ENCODE measurements at places on chromosomes 4 and X. TPM values are rescaled to one million over a fixed set of nuclear protein-coding genes. Genes with fewer than 3 reads are reported as not detected.

CXCL6 gene
- 349 TPM for total RNA-seq

RAB41 gene
- total RNA-seq, result not detected

ANOS1 gene
- total RNA-seq, result 2.1 TPM

BMP2K gene
- 49.6 TPM for total RNA-seq

FDCSP gene
- total RNA-seq, result not detected

CRMP1 gene
- total RNA-seq, result not detected

PRKX gene
- 14.2 TPM for total RNA-seq

MAGED2 gene
- total RNA-seq, result 249 TPM

F9 gene
- not detected for total RNA-seq

UGT2B10 gene
- total RNA-seq, result not detected

FAM9C gene
- total RNA-seq, result not detected

SOX3 gene
- not detected for total RNA-seq

MAOA gene
- 11.0 TPM for total RNA-seq

DMD gene
- total RNA-seq, result 33.3 TPM

NPY1R gene
- 1.1 TPM for total RNA-seq

ZMAT1 gene
- 2.0 TPM for total RNA-seq

GLUD2 gene
- 1.1 TPM for total RNA-seq

RIPPLY1 gene
- total RNA-seq, result not detected

DRP2 gene
- total RNA-seq, result 9.6 TPM

Data from regular cardiac myocyte (primary cell).